ENCODE measurements at places on chromosomes 2 and 18.

GRCh38 chr18:68263481-68263880 is 451.4 kb downstream of the TMX3 start:
- peak; percentile 26 for DNase-seq

GRCh38 chr2:108392029-108392428 is 14.3 kb downstream of the SULT1C4 start:
- no peak for DNase-seq

DNA sequence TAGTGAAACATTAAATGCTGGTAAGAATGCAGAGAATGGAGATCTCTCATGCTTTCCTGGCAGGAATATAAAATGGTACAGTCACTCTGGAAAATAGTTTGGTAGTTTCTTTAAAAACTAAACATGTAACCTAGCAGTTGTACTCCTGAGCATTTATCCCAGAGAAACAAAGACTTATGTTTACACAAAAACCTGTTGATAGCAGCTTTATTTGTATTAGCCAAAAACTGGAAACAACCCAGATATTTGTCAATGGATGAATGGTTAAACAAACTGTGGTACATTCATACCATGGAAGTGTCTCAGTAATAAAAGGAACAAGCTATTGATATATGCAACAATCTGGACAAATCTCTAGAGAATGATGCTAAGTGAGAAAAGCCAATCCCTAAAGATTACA is 81.7 kb upstream of the CTAGE1 start:
- DNase-seq = no peak

GRCh38 chr2:235773188-235773928 is 279.5 kb downstream of the AGAP1 start:
- DNase-seq = no peak

- DNase-seq = no peak
Measured at GRCh38 chr18:61413396-61413795, 80.2 kb downstream of the CDH20 start.

DNA sequence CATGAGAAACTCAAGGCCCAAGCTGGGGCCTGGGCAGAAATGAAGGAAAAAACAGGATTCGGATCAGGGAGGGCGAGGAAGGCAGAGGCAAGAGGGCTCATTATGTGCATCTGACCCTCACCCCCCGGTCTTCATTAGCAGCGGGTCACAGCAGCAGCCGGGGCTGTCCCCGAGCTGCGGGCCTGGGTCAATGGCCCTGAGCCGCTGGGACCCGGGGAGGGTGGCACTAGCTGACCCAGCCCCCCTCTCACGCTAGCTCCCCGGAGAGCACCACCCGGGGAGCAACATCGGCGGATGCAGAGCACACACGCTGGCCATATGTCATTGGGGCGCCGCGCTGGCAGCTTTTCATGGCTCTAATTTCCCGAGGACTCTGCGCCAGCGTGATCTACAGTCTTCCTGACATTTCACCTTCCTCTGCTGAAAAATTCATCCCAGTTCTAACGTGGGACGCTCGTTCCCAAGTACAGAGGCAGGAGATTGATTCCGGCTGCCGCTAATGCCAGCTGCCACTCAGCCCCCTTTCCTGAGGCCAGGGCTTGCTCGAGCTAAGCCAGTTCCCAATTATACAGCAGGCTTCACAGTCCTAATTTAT is 63.7 kb downstream of the EIPR1 start:
- DNase-seq = no peak

- no peak for DNase-seq
Measured at GRCh38 chr2:151882786-151883445, 54.7 kb upstream of the ARL5A start.

DNA sequence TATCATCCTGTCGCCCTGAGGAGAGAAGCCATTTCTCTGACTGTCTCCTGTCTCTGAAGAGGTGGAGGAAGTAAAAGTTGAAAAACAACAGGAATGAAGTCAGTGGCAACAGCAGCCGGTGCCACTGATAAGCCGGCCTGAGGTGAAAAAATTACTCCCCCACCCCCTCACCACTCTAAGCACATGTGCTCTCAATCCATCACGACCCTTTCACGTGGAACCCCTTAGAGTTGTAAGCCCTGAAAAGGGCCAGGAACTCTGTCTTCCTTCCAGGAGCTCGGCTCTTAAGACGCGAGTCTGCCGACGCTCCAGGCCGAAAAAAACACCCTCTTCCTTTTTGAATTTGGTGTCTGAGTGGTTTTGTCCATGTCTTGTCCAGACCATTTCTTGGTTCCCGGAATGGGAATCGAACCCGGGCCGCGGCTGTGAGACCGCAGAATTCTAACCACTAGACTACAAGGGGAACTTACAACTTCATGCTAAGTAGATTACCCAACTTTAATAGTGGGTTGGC is 40.7 kb upstream of the TRIM43 start:
- DNase-seq = no peak

GRCh38 chr2:67865917-67866316 is 196.9 kb downstream of the C1D start:
- no peak for DNase-seq

DNA sequence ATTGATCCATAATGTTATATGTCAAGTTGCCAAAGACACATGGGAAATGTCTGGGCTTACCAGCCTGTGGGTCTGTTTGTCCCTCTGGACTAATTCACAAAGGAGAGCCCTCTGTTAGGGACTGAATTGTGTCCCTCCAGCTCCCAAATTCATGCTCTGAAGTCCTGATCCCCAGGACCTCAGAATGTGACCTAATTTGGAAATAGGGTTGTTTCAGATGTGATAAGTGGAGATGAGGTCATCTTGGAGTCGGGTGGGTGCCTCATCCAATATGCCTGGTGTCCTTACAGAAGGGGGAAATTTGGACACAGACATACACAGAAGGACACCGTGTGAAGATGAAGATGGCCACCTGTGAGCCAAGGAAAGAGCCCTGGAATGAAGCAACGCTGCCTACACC is 41.4 kb upstream of the ROCK2 start:
- DNase-seq = peak; percentile 60

DNA sequence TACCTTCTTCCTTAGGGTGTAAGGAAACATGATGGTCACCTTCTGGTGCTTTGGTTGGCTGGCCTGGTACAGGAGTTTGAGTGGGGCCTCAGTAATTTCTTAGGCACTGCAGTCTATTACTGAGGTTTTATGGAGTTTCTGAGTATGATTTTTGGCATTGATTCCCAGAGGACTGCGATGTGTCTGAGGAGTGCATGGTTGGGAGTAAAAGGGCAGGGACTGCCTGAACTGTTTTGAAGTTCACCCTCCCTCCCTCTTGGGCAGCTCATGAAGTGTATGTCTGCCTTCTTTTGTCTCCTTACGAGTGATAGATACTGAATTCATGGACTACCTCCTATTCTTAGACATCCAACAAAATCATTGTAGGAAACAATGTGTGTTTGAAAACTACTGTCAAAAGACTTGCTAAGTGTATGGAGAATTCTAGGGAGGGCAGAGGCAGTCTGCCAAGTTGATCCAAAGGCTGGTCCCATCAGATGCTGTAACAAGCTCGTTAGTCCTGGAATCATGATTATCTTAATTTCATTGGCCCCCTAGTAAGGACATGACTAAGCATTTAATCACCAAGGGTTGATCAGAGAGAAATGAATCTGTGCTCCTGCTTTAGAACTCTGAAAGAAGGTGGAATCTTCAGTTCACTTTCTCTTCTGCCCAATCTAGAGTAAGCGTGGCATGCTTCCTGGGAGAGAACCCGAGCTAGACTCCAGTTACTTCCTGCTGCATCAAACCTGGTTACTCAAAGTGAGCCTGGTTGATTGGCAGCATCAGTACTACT is 26.5 kb downstream of the LYPD6B start:
- peak; percentile 87 for DNase-seq

DNA sequence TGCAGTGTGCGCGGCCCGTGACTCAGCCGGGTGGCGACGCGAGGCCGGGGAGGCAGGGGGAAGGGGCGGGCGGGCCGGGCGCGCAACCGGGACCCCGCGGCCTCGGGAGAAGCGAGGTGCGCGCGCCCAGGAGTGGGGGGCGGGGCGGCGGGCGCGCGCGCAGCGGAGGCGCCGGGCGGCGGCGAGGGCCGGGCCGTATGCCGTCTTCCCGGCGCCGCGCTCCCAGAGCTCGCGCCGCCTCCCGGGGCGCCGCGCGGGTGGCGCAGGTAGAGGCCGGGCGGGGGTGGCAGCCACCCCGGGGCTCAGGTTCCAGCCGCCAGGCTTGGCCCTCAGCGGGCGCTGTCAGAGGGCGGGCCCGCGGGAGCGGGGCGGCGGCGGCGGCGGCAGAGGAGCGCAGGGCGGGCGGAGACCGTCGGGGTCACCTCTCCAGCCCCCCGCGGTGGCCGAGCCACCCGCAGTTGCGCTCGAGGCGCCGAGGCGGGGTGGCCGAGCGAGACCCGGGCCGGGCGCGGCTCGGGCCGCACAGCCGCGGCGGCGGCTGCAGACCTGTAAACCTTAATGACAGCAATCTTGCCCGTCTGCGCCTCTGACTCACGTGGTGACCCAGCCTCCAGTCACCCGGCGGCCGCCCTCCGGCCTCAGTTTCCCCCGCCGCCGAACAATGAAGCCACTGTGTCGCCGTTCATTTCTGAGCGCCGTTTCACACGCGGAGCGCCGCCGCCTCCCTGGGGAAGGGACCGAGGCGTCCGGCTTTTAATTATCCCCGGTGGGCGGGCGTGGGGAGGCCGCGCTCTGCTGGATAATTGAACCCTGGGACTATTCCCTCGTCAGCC is 25.3 kb upstream of the SMAD7 start:
- DNase-seq = peak; percentile 64

GRCh38 chr2:219591091-219591490 is 6.6 kb upstream of the STK11IP start:
- DNase-seq = no peak

GRCh38 chr2:113818382-113818951 is 62.0 kb upstream of the SLC35F5 start:
- peak; percentile 99 for DNase-seq

- no peak for DNase-seq
Measured at GRCh38 chr2:33443274-33443829, 33.1 kb upstream of the RASGRP3 start.

GRCh38 chr2:231761735-231762134 is 19.3 kb downstream of the PDE6D start:
- DNase-seq = no peak

GRCh38 chr18:12015416-12016062 is 34.2 kb downstream of the IMPA2 start:
- DNase-seq = peak; percentile 6

DNA sequence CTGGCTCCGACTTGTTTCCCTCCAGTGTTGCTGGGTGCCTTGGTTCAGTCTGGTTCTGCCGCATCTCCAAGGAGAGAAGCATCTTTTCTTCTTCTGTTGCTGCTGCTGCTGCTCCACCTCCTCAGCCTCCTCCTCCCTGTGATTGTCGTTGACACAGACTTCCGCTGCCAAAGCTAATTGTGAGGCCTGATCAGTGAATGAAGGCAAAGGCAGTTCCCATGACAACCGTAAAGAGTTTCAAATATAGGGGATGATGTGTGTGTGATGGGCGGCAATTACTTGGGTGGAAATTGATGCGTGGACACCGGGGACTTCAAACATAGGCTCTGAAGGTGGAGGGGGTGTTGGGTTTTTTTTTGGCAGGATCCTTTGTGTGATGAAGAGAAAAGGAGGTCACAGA is 13.7 kb downstream of the TET3 start:
- DNase-seq = no peak

- DNase-seq = no peak
Measured at GRCh38 chr2:230665263-230665691, 47.4 kb upstream of the CAB39 start.

DNA sequence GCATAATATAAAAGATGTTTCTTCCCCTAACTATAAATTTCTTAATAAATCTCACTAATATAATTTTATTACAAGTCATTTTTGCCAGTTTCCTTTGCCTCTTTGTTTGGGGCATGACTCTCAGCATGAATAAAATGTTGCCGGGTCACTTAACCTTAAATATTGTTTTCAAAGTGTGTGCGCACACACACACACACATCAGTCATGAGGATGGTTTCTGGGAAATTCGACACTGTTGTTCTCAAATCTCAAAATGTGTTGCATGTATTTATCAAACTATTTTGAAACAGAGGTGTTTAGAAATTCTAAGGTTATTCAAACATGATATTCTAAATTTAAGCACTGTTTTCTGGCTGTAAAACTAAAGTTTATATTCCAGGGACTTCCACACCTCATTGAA is 31.5 kb downstream of the FAP start:
- no peak for DNase-seq

- no peak for DNase-seq
Measured at GRCh38 chr18:58845928-58846724, 18.6 kb upstream of the ZNF532 start.

DNA sequence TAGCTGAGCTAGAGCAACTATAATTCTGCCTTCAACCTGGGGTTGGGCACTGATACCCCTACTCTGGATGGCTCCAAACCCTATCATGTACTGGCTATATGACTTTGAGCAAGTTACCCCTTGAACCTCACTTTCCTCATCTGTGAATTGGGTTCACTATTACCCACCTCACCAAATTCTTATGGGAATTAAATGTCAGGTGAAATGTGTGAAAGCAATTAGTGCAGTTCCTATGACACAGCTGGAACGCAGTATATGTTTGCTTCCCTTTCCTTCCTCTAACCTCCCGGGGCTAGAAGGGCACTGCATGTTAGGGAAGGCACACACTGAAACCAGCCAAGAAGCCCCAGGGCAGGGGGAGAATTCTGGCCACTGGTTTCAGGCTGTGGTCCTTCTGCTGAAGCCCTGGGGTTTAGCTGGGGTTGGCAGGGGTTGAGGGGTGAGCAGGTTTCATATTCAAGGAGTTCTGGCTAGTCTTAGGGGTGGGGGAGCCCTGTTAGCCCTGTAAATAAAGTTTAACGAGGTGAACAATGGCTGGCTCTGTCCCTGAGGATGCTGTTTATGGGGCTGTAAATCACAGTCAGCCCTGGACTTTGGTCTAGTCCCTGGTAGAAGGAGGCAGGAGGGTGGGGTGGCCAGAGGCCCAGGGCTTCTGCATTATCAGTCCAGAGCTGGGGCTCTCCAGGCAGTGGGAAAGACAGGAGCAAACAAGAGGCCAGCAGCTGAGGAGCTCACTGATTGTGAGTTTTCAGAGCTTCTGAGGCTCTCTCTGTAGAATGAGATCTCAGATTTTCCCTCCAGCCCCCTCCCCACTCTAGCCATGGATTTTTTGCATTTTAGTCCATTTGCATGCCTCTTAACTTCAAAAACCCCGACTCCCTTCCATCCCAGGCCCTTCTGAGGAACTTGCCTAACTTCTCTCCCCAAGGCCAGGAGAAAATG is 8.0 kb downstream of the PKDCC start:
- no peak for DNase-seq
